ENCODE measurements at places on chromosomes 5 and 9.

DNA sequence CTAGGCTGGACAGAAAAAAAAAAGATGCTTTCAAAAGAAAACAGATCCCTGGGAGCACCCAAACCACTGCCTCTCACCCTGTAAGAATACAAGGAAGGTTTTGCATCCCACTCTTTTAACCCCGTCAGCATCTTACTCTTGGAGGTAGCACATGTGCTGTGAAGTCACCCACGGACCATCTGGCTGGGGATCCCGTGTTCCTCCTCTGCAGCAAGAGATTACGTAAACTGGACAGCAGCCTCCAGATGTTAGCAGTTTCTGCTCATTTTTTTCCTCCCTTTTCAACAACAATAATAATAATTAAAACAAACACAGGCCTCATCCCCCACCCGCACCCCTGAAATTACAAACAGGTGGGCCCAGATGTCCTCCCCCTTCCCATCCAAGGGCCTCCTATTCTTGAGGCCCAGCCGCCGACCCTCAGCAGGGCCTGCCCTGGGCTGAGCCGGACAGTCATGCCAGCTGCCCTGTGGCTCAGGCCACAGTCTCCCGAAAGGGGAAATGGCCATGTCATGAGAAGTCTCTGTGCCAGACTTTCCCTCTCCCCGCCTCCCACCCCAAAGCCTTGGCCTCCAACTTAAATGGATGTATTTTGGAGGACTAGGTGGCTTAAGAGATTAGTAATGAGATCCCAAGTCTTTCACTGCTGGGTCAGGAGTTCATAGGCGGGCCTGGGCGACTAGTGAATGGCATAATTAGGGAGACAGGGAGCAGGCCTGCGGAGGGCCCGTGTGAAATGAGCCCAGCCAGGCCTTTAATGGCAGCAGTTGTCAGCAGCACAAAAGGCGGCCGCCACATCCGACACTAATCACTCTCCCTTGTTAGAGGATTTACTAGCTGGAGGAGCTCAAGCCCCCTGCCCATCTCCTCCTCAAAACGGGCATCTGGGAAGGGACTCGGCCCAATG is 165.1 kb downstream of the PAPPA start:
- DNase-seq = no peak

- peak; percentile 90 for DNase-seq
Measured at GRCh38 chr5:64210866-64211265, 45.2 kb downstream of the RNF180 start.

GRCh38 chr9:70003901-70004714 is 39.5 kb upstream of the MAMDC2 start:
- DNase-seq = peak; percentile 73

- peak; percentile 34 for DNase-seq
Measured at GRCh38 chr9:110844121-110844520, 175.5 kb downstream of the MUSK start.

- DNase-seq = no peak
Measured at GRCh38 chr5:178207183-178207916, 3.0 kb downstream of the HNRNPAB start.

DNA sequence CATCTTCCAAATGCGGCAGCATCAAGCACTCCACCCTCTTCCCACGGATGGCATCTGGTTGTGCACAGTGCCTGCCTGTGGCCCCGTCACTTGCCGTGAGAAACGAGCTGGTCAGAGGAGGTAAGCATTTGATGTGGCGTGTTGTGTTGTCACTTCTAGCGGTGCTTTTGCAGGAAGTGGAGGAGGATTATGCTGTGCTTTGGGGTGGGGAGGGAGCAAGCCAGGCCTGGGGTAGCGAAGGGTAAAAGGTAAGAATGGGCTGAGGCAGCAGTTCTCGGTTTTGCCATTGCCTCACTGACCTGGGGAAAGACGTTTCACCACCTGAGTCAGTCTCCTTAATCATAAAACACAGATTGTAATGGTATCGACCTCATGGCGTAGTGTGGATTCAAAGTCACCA is 2.3 kb upstream of the POMT1 start:
- DNase-seq = no peak

- DNase-seq = no peak
Measured at GRCh38 chr5:124634741-124635323, 111.6 kb downstream of the ZNF608 start.

GRCh38 chr9:112863214-112863613 is 27.5 kb downstream of the SLC46A2 start:
- DNase-seq = no peak

- DNase-seq = peak; percentile 83
Measured at GRCh38 chr5:17302604-17303003, 85.2 kb downstream of the BASP1 start.

- DNase-seq = no peak
Measured at GRCh38 chr5:34804913-34805312, 34.1 kb upstream of the TTC23L start.

- DNase-seq = no peak
Measured at GRCh38 chr9:74403581-74403980, 93.6 kb upstream of the RORB start.

- DNase-seq = no peak
Measured at GRCh38 chr9:19682397-19682796, 106.4 kb downstream of the SLC24A2 start.

DNA sequence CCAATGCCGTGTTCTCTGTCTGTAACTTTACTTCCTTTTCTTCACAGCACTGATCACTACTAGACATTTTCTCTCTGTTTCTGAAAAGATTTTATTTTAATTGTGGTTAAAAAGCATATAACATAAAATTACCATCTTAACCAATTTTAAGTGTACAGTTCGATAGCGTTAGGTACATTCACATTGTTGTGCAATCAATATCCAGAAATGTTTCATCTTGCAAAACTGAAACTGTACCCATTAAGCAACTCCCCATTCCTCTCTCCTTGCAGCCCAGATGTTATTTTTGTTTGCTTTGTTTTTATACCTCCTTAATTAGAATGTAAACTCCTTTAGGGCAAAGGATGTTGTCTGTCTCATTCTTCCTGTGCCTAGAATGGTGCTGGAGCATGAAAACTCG is 47.5 kb downstream of the COL27A1 start:
- DNase-seq = no peak

DNA sequence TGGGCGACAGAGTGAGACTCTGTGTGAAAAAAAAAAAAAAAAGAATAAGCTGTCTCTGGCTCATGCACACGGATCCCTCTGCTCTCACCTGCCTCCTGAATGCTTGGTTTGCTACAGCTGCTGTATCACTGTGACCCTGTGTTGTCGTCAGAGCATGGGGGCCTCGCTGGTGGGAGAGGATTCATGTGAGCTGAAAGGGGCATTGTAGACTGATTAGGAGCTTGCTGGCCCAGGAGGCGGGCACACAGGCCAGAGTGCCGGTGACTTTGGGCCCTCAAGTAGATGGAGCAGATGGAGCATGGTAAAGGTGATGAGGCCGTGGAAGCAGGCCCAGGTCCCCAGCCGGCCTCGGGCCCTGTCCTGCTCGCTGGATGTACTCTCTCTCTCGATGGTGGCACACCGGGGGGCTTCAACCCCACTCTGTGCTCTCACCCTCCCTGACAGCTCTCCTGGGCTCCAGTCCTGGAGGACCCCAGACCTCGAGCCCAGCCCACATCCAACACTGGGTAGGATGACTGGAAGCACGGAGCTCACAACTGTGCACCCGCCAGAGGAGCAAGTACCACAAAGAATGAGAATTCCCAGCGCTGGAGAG is 7.1 kb downstream of the FLT4 start:
- DNase-seq = no peak

DNA sequence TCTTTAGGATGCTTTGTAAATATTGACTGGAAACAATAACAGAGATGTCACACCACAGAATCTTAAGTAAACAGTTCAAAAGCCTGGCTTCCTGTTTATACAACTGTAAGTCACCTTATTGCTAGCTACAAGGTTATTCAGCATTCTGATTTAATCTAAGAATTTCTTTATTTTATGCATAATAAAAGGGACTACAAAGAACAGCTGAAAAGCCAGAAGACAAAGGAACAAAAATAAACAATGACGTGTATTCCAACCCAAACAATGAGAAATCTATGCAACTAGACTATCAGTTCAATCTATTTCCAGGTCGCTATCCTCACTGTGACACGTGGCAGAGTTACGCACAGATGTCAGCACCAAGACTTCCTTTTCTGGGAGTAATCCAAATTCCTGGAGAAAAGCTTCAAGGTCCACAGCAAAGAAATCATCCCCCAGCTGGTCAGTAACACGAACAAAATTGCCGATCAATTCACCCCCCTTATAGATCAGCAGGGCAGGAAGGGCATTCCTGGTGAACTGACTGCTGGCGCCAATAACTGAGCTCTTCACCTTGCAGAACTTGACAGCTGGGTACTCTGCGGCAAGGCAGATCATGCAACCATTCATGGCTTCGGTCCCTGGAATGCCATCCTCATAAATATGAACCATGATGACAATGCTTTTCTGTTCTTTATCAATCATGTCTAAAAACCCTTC is 8.4 kb downstream of the PDCL start:
- no peak for DNase-seq

DNA sequence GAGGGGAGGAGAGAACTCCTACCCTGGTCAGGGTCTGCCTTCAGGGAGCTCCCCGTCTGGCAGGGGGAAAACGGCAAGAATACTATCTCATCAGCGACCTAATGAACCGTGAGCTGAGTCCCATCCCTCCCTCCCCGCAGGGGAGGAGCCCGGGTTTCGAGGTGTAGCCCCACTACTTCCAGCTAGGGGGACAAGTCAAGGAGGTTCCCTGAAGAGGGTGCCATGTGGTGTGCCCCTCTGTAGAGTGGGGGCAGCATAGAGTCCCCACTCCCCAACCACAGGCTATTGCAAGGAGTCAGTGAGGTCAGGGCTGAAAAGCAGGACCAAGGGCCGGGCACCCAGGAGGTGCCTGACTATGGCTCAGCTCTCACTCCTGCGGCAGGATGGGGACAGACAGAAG is 50.9 kb upstream of the RXRA start:
- DNase-seq = no peak

GRCh38 chr5:11851965-11852716 is 52.1 kb downstream of the CTNND2 start:
- no peak for DNase-seq

GRCh38 chr5:107570805-107571531 is 99.8 kb downstream of the EFNA5 start:
- DNase-seq = no peak

GRCh38 chr5:153486771-153487170 is 3.7 kb upstream of the GRIA1 start:
- no peak for DNase-seq

GRCh38 chr5:95486191-95486590 is 68.6 kb downstream of the SKIC3 start:
- DNase-seq = no peak

DNA sequence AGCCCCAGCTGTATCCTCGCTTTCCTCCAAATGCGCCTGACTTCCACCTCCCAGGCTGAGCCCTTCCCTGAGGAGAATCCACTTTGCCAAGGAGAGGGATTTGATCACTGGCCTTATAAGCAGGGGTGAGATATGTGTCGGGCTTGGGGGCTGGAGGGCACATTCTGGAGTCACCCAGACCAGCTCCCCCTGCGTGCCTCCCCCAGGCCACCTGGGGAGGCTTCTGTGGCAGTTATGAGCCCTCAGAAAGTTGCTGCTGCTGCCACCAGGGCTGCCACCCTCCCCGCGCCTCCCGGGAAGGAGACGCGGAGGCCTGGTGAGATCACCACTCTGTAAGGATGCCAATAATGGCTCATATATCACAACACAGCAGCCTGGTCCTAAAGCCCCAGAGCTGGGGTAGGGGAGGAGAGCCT is 211.5 kb downstream of the PAPPA start:
- peak; percentile 85 for DNase-seq

GRCh38 chr5:133128066-133128465 is 76.3 kb downstream of the HSPA4 start:
- no peak for DNase-seq

DNA sequence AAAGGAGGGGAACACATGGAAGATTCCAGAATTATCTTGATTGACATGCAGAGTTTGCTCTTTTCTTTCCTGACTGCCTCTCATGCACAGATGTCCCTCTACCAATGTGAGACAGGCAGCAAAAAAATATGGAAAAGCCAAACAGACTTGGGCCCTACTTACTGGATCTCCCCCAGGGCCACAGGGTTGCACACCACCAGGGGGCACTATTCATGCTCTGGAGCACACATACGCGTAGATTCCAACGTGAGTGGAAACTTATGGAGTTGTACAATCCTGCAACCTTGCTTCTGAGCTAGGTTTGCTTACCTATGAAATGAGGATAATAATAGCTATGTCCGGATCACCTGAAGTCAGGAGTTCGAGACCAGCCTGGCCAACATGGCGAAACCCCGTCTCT is 319.5 kb downstream of the ARHGEF28 start:
- no peak for DNase-seq

DNA sequence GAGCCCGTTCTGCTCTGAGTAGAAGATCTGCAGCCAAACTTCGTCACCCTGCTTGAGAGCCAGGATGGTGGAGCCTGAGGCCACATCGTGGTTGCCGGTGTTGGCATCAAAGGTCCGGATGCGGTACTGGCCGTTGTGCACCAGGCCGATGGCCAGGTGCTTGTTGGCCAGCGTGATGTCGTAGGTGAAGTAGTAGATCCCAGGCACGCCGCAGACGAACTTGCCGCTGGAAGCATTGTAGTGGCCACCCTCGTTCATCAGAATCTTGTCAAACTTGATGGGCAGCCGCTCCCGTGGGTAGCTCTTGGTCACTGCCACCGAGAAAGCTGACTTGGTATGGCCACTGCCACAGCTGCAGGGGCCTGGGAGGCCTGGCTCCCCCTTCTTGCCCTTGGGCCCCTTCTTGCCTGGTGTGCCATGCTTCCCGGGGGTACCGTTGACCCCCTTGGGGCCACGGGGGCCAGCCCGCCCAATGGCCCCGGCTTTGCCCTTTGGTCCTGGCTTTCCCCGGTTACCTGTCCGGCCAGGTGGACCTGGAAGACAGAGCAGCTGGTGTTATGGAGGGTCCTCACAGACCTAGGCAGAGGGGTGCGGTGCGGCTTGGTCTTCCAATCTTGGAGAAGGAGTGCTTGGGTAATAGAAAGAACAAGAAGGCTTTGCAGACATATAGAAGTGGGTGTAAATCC is 21.0 kb downstream of the C1QTNF2 start:
- no peak for DNase-seq

DNA sequence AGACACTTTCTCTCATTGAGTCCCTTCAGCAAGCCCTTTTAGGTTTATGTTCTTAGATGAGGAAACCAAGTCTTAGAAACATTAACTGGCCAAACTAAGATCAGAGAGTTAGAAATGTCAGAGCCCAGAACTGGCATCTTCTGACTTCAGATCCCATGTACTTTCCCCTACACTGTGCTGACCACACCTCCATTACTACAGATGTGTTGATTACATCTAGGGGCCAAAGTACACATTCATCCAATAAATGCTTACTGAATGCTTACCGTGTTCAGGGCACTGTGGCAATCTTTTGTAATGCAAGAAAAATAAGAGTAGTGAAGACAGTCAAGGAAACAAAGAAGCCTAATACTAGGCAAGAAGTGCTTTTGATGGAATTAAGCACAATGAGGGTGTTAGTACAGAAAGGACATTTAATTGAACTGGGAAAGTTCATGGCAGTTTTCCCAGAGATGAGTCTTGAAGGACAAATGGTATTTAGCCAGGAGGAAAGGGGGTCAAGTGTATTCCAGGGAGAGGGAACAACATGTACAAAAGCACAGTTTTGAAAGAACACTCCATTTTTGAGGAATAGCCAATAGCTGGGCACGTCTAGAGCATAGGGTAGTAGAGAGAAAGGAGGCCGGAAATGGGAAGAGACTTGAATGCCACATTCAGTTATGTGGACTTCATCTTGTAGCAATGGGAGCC is 89.7 kb upstream of the CDKN2B start:
- no peak for DNase-seq

Data from fibroblast of skin of scalp (primary cell).